ENCODE measurements at places on chromosomes 7 and 10.

GRCh38 chr10:79047875-79048638 is 20.7 kb upstream of the ZMIZ1 start:
- no peak for DNase-seq

GRCh38 chr7:135933509-135934188 is 43.5 kb downstream of the MTPN start:
- no peak for DNase-seq

DNA sequence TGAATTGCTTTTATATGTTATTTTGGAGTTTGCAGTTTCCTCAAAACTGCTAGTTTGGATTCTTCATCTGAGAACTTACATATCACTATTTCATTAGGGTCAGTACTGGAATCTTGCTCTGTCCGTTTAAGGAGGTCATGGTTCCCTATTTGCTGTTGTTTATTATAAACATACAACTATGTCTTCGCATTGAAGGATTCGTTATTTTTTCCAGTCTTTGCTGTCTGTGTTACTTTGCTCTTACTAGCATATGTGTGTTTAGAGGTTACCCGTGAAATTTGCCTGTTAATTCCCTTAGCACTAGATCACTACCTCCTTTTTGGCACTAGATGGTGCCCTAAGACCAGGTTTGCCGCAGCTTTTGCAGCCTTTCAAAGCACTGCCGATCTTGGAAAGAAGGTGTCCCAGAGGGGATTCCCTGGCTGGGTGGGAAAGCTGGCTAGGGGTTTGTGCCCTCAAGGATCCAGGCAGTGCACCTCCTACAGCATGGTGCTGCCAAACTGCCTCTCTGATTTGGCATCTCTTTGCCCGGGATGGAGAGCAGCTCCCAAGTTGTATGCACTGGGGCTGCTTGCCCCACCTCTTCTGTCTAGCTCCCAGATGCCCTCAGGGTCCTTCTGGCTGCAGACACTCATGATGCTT is 103.1 kb upstream of the APBB1IP start:
- DNase-seq = peak; percentile 59

- DNase-seq = no peak
Observed at GRCh38 chr10:127983344-127984100, 76.6 kb downstream of the PTPRE start.

DNA sequence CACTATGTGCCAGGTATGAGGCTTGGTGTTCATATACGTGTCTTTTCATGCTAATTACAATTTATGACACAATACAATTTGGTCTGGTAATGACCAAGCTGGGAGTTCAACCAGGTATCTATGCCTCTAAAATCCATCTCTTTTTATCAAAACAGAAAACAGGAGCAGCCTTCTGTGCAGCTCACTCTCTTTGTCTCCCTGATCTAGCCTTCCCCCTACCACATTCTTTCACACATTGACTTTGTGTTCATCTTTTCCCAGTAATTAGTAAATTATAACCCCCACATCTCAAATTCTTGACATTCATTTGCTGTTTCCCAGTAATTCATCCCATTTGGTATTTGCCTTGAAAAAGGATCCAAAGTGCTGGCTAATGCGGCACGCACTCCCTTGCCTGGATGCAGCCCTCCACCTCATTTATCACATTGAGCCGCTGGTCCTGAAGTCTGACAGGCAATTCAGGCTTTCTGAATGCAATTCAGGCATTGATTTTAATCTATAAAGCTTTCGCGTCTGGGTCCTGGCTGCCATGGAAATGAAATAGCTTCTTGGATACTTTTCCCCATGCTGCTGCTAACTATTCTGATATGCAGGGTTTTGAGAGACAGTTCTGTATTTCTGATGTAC is 112.5 kb upstream of the ANKRD1 start:
- DNase-seq = no peak

- no peak for DNase-seq
Observed at GRCh38 chr10:113103131-113103840, 153.2 kb downstream of the TCF7L2 start.

DNA sequence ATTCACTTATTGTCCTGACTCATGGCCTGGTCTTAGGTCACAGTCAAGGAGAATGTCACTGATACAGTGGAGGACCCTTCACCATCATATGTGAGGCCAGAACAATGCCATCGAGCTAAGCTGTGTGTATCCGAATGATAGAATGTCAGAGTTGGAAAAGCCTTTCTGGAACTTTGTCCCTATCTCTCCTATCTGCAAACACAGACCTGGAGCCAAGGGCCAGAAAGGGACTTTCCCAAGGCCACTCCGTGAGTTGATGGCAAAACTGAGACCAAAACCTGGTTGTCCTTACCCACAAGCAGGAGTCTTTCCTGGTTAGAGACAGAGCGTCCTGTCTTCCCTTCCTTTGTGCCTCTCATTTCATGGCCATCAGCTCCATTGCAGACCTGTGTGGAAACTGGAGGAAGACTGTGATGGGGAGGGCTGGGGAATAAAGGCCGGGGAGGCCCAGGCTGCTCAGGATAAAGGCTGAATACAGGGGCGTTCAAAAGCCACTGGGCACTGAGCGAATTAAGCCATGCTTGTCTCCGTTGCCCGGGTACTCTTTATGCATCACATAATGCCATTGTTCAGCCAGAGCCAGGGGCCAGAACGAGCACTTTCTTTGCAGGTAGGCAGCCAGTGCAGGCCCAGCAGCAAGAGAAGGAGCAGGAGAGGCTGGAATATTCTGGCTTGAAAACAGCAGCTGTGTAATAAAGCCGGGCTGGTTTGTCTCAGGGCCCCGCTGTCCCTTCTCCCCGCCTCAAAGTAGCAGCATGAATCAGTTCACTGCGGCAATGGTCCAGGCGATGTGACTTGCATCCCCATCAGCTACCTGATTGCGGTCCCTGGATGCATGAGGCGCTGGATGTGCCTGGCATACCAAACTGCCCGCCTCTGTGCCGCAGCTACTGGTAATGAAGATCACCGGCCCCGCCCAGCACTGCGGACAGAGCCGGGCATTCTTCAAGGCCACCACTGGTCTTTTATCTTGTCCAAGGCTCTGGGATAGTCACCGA is 143.0 kb downstream of the RPS24 start:
- DNase-seq = no peak

- no peak for DNase-seq
Observed at GRCh38 chr7:73918926-73919693, 58.2 kb downstream of the TMEM270 start.

GRCh38 chr10:98267894-98268693 is at the start of gene LOXL4:
Gene LOXL4, minus strand, starts transcription at chr10:98268194. Its CDS starts 5,175 bp downstream, at chr10:98263019.
- DNase-seq = peak; percentile 75

DNA sequence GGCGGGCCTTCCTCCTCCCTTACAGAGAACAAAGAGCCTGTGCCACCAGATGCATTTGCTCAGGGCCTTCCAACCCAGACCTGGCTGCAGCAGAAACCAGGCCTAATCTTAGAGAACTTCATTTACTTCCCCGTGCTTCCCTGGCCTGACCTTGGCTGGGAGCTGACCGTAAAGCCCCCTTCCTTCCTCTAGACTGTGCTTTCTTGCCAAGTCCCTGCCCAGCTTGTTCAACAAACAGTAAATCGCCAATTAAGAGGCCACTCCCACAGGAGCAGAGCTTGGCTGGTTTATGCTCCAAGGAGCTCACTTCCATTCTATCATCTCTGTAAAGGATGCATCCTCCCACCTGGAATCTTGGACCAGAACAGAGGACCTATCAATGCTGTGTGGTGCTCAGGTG is 110.9 kb downstream of the COL13A1 start:
- no peak for DNase-seq

All from GM13977 (cell line).